ENCODE measurements at places on chromosomes 6 and 20. TPM values are rescaled to one million over a fixed set of nuclear protein-coding genes. Genes with fewer than 3 reads are reported as not detected.

- DNase-seq = no peak
Observed at GRCh38 chr6:9982215-9982614, 432.7 kb downstream of the TFAP2A start.

DNA sequence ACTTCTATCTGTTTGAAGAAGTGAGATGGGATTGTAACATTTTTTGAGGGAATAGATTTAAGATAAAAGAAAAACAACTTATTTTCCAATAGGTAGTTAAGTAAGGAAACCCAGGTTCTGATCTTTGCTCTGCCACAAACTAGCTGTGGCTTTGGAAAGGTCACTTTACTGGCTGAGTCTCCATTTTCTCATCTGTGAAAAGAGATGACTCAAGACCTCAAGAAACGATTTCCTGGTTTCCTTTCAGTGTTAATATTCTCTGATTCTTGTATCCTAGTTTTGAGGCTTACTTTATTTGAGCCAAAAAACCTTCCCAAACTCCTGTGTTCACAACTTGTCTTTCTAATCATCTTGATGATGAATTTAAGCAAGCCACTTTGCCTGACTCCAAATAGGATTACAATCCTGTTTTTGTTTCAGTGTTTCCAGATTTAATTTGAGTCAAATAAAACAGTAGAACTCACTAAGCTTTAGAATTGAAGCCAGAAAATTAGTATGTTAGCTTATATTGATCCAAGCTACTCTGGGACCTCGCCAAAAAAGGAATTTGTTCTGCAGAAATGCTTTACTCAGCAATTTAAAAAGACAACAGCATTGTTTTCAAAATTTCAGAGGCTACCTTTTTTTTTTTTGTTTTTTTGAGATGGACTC is 51.1 kb downstream of the ENPP1 start:
- peak; percentile 82 for DNase-seq

Gene TPX2
- polyA plus RNA-seq = 27.6 TPM

GRCh38 chr6:135084001-135084915 is 29.6 kb upstream of the HBS1L start:
- DNase-seq = no peak

DNA sequence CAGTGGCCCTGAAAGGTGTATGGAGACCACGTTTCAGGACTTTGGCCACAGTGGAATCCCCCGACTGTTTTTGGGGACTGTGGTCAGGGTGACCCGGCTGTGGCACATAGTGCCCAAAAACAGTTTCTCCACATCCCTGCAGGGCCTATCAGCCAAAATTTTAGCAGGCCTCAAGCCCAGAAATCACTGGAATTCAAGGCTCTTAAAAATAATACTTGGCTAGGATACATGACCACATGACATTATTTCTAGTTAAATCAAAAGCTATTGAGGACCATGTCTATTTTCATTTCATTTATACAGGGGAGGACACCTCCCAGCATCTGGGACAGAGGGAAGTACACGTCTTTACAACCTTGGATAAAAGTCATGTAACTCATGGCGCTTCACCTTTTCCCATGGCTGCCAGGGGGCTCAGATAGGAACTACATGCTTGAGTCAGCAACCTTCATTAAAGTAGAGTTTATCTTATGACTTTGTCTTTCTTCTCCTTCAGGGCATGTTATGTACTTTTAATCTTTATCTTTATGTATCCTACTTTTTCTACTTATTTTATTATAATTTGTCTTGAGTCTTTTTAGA is 70.8 kb upstream of the CD93 start:
- no peak for DNase-seq

DNA sequence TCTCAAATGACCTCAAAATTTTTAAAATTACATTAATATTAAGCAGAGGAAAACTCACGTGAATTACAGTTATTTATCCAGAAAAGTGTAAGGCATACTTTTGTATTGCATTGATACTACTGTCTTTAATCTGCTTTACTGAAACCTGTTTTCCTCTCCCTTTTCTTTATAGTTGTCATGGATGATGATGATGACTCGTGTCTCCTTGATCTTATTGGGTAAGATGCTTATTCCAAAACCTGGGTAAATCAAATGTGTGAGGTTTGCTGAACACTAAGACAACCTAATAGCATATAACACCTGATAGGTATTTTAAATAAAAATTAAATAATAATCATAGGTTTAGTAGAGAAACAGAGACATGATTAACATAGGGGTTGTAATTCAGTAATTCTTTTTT is 40.0 kb downstream of the BICRAL start:
- DNase-seq = peak; percentile 24

Gene WFDC2
- polyA plus RNA-seq = not detected

DNA sequence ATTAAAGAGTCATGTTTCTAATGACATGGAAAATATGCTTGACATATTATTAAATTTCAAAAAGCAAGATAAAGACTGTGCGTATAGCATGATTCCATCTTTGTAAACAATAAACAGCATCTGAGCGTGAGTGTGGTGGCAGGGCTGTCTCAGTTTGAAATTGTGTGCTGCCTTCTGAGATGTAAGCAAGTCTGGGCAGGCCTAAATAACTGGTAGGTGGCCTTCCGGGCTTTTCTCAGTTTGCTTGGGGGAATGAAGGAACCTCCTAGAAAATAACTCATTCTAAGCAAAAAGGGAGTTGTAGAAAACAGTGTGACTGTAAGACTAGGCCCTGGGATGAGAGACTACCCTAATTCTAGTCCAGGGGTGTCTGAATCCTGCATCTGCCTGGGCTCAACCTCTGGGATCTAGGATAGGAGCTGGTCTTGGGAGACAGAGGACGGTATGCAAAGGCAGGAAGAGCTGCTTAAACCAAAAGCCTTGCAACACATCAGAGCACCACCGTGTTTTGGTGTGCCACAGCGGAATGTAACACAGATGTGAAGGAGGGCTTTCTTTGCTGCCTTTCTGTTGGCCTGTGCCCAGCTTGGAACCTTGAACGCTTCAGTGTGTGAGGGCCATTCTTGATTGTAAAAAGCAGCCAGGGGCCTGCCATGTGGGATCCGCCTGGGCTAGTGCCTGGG is 63.5 kb upstream of the L3MBTL3 start:
- no peak for DNase-seq

- peak; percentile 4 for DNase-seq
Observed at GRCh38 chr6:36296240-36296639, 26.4 kb downstream of the PNPLA1 start.

Gene POM121L2
- polyA plus RNA-seq = not detected

Gene SAMD3
- 3.9 TPM for polyA plus RNA-seq

DNA sequence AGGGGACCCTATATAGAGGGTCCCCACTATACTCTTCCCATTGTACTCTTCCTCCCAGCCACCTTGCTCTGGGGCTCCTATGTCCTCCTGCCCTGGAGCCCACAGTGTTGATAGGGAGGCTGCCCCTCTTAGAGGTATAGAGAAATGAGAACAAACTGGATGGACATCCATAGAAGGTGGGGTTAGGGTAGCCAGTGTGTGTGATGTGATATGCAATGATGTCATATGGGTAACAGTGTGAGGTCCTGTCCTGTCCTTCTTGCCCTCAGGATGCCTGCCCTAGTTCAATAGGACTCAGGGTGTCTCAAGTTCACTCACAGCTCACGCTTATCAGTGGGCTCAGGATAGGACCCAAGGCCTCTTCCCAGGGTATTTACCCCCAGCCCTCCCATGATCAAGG is 435 bp downstream of the PTCRA start:
- no peak for DNase-seq

DNA sequence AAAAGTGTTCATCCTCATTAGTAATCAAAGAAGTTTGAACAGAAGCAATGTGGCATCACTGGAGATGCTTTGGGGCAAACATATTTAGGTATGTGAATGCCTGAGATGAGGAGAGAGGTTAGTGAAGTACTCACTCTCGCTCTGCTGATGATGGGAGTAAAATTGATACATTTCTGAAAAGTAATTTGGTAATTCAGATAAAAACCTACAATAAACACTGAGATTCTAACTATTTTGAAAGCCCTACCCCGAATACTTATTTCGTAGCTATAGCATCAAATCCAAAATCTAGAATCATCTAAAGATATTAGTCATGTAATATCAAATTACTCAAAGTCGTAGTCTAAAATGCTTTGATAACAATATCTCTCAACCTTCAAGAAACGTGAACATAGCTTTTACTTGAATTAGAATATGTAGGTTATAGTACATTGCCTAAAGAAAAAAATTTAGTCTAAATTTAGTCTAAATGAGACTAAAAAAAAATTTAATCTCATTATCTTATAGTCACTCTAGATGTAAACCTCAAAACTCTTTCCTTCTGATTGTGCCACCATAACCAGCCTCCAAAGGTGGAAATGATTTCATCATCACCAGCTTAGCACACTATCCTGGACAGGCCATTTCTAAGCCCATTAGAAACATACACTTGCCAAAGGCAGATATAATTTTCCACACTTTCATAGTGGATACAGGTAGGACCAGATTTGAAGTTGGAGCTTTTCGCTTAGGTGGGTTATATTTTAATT is 232.5 kb upstream of the TAB2 start:
- no peak for DNase-seq

Gene HNF4A
- not detected for polyA plus RNA-seq

Gene IL17F
- not detected for polyA plus RNA-seq

DNA sequence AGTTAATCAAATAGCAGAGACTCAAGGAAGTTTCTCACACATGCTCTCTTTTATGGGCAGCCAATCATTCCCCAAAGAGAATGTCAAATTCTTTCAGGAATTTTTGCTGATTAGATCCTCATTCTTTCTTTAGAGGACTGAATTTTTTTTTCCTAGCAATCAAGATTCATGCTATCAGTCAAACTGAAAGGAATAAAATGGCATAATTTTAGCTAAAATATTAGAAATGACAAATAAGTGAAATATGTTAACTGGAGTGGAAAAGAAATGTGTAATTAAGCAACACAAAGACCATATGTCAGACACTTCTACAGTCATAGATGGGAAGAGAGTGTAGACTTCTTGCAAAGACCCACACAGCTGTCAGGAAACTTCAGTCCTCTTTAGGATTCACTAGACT is 242.3 kb upstream of the RNF217 start:
- DNase-seq = no peak

GRCh38 chr6:131819572-131820124 is 11.8 kb downstream of the ENPP1 start:
- DNase-seq = peak; percentile 94

- DNase-seq = no peak
Observed at GRCh38 chr6:12269110-12269509, 21.1 kb upstream of the EDN1 start.

GRCh38 chr20:38343311-38344106 is 2.8 kb upstream of the LBP start:
- peak; percentile 46 for DNase-seq

DNA sequence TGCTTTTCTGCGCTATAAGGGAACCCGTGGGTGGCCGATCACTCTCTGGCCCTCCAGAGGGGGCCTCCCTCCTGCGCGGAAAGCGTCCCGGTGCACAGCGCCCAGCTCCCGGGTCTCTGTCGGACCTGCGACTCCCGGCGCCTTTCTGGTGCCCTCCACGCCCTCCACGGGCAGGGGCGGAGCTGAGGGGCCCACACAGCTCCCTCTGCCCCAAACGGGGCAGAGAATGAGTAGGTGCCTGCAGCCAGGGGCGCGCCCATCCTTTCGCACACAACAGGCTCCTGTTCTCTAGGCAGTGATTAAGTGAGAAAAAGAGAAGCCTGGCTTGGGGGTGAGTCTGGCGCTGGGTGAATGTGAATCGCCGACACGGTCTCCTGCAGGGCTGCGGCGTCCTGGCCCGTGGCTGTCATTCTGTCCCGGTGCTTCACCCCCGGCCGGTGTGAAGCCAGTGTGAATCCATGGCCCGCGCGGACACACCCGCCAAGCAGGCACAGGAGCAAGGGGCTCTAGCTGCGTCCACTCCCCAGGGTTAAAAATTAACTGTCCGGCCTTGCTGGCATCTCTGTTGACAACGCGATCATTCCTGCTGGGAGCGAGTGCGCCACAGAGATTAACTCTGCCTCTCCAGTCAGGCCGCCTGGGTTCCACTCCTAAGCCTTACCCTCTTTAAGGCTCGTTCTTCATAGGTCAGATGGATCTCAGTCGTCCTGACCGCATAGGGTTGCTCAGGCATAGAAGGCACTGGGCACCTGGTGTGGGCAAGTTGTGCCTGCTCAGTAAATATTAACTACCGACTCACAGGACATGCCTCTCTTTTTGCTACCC is 88.8 kb downstream of the PCSK2 start:
- DNase-seq = no peak

GRCh38 chr6:154951345-154952200 is 43.5 kb upstream of the TIAM2 start:
- DNase-seq = no peak

- no peak for DNase-seq
Observed at GRCh38 chr20:2754424-2754823, 46.0 kb downstream of the CPXM1 start.

GRCh38 chr20:23002276-23002675 is 32.8 kb upstream of the SSTR4 start:
- DNase-seq = no peak

Gene LY6G6F
- not detected for polyA plus RNA-seq

Gene PRDM13
- not detected for polyA plus RNA-seq

- DNase-seq = no peak
Observed at GRCh38 chr6:114955363-114955762, 612.5 kb upstream of the HS3ST5 start.

Gene FAM83C
- polyA plus RNA-seq = 0.02 TPM

Gene INSM1
- polyA plus RNA-seq = not detected

GRCh38 chr6:22468256-22468965 is 101.0 kb upstream of the HDGFL1 start:
- peak; percentile 58 for DNase-seq

Gene ZMYND8
- 28.3 TPM for polyA plus RNA-seq
